ENCODE measurements at places on chromosomes 7 and 10.

GRCh38 chr7:113172726-113173125, 54.4 kb upstream of the SMIM30 start:
- no peak for DNase-seq

- DNase-seq = no peak
Observed at GRCh38 chr10:130553826-130554225, 417.6 kb downstream of the GLRX3 start.

- no peak for DNase-seq
Observed at GRCh38 chr7:136076954-136077353, 99.8 kb upstream of the MTPN start.

DNA sequence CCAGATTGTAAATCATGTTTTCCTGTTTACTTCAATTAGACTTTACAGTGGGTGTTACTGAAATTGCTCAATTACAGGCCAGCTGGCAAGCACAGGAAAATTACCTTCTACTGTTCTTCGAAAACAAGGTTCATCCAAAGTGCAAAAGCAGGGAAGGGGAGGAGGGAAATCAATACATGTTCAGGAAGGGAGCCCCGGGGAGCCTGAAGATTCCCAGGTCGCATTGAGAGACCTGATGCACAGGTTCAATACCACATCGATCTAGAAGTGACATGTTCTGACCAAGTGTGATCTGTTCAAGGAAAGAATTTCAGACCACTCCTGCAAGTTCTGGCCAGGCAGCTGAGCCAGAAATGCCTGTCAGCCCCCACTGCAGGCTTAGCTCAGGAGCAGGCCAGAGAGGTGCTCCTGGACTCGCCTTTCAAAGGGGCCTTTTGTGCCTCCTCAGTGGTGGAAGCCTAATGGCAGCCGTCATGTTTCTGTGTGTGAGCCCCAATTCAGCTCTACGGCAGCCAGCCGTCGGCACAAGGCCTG, 35.9 kb downstream of the FAM53B start:
- no peak for DNase-seq

GRCh38 chr10:29798921-29799690, 164.3 kb upstream of the SVIL start:
- DNase-seq = no peak

- no peak for DNase-seq
Observed at GRCh38 chr7:42617071-42617765, 294.7 kb downstream of the C7orf25 start.

GRCh38 chr7:53800746-53801145, 741.4 kb upstream of the VSTM2A start:
- no peak for DNase-seq

- no peak for DNase-seq
Observed at GRCh38 chr7:126450269-126450671, 802.5 kb downstream of the GRM8 start.

GRCh38 chr10:133224756-133225372, 5.2 kb upstream of the UTF1 start:
- DNase-seq = peak; percentile 40

DNA sequence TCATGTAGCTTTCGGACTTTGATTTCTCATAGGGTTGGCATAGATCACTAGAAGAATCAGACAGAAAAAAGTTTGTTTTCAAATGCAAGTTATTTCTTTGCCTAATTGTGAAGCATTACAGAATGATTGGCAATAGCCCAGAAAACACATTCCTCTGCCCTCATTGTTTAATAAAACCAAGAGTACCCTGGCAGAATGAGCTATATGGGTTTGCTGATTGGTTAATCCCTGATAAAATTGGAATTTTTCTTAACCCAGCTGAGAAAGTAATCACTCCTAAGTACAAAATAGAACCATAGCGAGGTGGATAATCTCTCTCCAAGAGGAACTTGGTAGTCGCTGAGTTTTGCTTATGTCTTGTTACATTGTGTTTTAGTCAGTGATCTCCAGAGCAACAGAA, 30.9 kb upstream of the CREB5 start:
- DNase-seq = no peak

GRCh38 chr7:155387066-155387620, 70.8 kb upstream of the EN2 start:
- no peak for DNase-seq

DNA sequence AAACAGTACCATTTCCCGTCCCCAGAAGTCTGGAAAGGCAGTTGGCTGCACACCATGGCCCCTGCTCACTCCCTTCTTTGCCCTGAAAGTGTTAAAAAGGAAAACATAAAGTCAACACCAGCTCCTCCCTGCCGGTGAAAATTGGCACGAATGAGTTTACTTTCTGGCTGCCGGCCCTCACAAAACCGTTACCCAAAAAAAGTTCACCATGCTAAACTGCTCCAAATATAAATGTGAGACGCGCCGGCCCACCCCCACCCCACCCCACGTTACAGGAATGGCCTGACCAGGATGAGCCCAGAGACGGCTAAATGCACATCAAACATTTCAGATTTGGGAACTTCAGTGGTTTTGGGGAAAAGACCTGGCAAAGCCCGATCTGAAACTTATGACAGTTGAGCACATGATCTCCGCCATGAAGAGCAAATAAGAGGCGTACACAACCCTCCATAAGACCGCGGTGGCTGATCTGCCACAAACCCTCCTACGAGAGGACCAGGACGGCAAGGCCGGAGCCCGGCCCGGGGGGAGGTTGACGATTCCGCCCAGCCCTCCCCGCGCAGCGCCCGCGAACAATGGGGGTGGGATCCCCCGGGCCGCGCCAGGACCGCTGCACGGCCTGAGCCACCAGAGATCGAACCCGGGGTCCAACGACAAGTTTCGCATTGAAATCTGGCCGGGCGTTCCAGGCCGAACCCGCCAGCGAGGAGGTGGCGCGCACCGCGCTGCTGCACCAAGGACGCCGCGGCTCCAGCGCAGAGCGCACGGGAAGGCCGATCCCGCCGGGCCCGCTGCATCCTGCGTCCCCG, 952 bp downstream of the DIP2C start:
- peak; percentile 6 for DNase-seq

GRCh38 chr7:77674878-77675277, 21.4 kb upstream of the RSBN1L start:
- DNase-seq = no peak

DNA sequence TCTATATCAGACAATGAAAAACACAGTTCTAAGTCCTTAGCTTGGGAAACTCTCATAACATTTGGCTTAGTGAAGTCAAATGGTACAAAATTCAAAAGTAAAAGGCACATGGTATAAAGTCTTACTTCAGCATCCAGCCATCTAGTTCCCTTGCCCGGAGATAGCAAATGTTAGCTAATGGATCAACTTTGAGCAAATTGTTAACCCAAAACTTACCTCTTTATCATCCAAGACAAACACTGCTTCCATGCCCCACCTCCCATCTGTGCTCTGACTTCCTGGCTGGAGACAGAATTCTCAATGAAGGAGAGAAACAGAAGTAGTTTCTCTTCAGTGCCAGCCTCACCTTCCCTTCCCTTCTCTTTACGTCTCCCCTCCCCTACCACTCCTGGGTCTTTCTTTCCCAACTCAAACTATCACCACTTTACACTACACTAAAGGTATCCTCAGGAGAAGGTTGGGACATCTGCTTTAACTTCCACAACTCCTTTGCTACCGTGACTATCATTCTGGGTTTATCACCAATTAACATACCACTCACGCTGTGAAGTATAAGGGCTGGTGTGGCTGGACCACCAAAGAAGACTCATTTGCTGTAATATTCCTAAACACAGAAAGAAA, 21.2 kb upstream of the ZNRF2 start:
- no peak for DNase-seq

DNA sequence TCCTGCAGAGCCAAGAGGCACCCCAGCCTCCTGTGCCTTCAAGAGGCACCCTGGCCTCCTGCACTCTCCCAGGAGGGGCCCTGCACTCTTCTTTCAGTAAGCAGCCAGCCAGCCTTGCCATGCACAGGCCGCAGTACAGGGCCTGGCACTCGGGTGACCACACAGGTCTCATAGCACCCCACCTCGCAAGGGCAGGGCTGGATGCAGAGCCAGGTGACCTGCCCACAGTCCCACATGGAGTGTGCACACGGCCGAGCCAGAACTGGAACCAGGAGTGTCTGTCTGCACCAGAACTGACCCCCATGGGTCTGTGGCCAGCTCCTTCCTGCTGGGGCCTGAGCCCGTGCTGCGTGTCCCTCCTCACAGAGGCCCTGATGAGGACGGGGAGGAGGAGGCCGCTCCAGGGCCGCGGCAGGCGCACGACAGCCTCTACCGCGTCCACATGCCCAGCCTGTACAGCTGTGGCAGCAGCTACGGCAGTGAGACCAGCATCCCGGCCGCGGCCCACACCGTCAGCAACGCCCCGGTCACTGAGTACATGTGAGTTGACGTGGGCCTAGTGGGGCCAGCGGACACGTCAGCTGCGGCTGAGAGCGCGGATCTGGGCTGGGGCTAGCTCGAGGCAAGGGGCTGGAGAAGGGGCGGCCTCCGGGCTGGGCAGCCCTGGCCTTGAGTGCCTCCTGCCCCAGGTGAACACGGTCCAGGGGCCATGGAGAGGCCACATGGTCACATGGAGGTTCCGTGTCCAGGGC, 26.3 kb downstream of the TTYH3 start:
- no peak for DNase-seq

DNA sequence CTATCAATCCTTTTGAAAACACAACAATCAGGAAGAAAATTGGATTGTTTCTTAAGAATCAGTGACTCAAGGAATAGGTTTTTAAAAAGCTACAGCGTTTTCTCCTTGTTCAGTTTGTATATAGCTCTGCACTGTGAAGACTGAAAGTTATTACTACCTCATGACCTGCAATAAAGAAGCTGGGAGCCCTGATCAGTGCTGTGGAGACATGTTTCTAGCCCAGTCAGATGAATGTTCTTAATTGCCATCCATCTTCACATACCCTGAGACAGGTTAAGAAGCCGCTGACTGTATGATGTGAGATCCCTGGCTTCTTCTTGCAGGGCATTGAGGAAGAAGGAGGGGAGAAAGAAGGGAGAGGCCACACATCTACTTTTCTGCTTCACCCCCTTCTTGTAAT, 58.0 kb upstream of the VWC2 start:
- DNase-seq = no peak

DNA sequence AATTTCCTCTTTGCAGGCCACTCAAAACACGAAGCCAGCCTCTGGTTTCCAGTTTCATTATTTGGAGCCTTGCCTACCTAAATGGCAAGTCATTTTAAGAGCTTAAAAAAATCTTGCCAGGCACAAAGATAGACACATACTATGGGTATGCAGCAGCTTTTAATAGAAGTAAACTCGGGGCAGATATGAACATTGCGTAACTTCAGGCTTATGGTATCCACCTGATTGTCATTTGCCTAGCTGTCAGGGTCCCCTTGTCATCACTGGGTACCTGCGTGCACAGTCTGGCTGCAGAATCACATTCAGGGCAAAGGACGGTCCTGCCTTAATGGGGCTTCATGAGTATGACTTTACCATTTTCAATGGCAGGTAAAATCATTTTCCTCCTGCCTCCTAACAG, 466.1 kb upstream of the NRP1 start:
- no peak for DNase-seq

Measured in hematopoietic multipotent progenitor cell treated with erythropoietin and hydrocortisone succinate and interleukin-3 and kit ligand, for 6 days (in vitro differentiated cells).